T-helper 17 cell (primary cell): ENCODE measurements at places on chromosomes 5 and 9. TPM values are rescaled to one million over a fixed set of nuclear protein-coding genes. Genes with fewer than 3 reads are reported as not detected.

DNA sequence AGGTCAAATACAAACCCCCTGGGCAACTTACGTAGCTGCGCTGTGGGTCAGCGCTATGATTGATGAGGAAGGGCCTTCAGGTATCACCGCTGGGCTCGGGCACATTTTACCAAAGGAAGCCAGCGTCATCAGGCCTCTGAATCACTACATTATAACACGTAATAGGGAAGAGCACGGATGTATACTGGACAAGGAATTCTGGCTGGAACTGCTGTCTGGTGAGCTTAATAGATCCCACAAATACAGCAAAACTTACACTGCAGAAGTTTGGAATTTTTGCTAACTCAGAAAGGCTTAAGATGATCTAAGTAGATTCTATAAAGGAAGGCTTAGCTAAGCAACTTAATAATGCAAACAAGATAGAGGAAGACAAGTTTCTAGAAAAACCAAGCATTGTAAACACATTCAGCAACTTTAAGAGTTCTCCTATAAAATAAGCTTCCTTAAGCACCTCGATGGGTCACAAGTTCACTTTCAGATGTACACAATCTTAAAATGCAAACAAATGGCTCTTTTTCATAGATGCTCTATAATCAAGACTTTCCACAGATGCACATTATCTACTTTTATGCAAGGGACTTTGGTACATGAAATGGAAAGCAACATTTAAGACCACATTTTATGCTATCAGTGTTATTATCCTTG lies 360.1 kb upstream of the PANK3 start:
- no peak for DNase-seq

DNA sequence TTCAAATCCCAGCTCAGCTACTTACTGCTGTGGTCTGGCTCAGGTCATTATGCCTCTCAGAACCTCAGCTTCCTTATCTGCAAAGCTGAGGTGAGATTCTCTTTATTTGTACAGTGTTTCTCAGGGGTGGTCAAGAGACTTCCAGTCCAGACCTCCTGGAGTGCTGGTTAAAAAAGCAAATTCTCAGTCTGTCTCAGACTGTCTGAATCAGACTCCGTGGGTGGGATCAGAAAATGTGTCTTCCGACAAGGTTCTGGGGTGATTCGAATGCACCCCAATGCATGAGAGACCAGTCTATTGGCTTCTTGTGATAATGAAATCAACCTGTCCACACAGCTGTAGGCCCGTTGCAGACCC lies 137.7 kb upstream of the SMIM23 start:
- no peak for DNase-seq

DNA sequence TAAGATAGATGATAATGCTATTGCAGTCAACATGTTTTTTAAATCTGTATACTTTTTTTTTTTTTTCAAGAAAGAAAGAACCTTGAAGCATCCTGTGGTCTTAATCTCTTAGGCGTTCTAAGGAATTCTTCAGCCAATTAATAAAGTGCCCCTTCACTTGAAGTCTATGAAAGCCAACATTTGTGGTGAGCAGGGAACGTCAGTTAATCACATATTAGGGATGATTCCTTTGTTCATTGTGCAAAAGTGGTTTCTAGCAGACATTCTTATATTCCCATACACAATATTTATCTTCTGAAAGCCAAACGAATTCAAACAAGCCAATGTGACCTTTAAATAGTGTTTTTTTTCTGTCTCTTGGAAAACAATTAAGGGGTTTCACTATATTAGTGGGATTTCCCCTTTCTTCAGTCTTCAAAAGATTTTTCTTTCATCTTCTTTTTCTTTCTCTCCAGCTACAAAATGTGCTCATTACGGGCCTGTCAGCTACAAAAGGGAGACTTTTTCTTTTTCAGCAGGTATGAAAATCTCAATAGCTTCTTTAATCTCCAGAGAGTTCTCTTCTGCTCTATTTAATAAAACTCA lies 40.1 kb downstream of the TMEM167A start:
- DNase-seq, result no peak

DNA sequence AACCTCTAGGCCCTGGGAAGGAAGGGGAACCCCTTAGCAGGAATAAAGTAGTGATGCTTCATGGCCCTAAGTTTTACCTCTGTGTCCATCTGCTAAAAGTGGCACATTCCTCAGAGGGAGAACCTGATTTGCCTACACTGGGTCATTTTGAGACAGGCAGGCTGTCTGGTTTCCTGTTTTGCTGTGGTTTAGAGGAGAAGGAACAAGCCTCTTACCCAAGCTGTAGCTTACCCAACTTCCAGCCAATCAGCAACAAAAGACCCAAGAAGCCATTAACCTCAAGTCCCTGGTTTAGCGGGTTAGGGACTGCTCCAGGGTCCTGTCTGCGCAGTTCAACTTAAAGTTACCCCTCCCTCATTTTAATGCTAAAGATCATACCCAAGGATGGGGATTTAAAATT lies 411.0 kb downstream of the MAT2B start:
- no peak for DNase-seq

GRCh38 chr9:131421691-131422090 lies 27.8 kb downstream of the PRRC2B start:
- DNase-seq, result no peak

Gene RGS7BP
- total RNA-seq, result not detected

- DNase-seq, result no peak
Measured at GRCh38 chr9:28620011-28620410, 1046.7 kb upstream of the C9orf72 start.

Gene IL4
- total RNA-seq, result not detected

DNA sequence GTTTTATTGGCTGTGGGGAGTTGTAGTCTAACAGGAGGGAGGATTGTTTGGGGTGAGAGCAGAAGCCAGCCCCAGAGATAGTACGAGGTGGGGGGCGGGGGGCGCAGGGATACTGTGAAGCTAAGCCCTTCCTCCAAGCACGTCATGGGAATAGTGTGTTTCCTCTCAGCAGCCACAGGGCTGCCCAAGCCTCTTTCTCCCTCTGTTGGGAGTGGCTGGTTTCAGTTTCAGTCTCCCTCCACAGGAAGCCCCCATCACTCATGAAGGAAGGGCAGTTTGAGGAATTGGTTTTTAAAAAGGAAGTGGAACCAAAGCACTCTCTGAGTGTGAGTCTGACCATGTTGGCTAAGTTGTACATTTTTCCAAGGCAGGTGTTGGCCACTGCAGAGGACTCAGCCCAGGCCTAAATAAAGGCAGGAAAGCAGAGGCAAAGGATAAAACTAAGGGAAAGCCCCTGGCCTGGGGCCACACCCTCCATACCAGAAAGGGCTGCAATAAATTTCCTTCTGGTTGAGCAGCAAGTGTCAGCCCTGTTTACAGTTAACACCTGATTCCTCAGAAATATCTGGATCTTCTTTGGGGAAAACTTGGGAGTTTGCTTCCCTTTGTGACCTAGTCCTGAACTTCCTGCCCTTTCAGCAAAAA lies 3.2 kb downstream of the RAB24 start:
- no peak for DNase-seq

GRCh38 chr5:113249206-113249605 lies 185.6 kb downstream of the TSSK1B start:
- DNase-seq, result no peak

Gene CDC20B
- not detected for total RNA-seq

- no peak for DNase-seq
Measured at GRCh38 chr9:68625559-68625958, 79.5 kb upstream of the PIP5K1B start.

Gene C5orf52
- total RNA-seq, result not detected

Gene SEC16A
- 74.7 TPM for total RNA-seq

DNA sequence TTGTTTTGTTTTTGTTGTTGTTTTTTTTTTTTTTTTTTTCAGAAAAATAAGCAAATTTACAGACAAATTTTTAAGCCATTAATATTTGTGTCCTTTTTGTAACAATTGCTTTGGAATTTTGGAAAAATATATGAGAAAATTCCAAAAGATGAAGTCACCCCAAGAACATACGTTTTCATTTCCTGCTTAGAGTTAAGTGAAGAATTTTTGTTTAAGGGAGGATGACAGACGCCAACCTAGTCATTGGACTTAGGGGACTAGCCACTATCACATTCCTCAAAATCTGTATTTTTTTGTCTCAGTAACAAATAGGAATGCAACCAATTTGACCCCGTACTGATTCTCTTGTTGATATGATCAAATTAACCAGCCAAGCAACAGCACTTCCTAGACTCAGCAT lies 433.9 kb upstream of the SLC30A5 start:
- DNase-seq, result no peak

DNA sequence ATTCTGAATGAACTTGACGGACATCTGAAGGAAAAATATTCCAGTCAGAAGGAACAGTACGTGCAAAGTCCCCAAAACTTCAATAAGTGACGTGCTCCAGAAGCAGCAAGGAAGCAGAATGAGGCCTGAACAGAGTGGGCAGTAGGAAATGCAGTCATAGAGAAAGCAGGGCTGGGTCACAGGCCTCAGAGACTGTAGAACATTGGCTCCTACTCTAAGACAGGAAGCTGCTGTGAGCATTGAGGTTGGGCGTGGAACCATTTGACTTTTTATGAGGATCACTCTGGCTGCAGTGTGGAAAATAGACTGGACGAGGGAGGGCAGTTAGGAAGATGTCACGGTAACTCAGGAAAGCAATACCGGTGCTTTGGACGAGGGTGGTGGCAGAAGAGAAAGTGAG lies 64.0 kb downstream of the DOCK8 start:
- no peak for DNase-seq

DNA sequence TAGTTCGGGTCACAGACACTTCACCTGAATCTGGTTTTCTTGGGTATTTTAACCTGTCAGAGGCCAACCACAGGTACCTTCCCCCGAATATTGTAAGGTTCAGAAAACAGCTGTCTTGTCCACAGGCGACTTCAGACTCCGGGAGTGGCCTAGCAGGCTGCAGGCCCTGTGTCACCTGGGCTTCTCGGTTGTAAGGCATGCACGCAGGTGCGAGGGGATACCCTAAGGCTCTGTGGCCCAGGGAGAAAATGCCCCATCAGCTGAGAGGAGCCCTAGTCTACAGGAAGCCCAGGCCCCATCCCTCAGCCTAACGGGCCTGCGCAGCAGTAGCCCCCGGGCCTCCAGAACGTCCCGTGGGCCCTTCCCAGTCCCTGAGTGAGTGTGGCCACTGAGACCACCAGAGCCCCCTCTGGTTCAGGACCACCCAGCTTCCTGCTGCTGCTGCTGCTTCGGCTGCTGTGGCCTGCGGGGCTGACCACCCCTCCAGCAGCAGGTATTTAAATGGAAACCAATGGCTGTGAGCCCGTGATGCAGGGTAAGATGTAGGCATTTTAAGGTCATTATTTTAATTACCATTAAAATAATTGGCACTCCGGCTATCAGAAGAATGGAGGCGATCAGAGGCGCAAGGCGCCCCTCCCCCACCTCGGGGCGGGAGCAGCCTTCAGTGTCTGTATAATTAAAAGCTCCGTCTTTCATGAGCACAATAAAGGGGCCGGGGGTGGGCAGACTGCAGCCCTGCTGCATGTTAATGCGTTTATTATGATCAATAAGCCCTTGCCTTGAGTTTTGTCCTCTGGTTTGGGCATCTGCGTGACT lies 65.4 kb downstream of the PSMB7 start:
- DNase-seq, result no peak

Gene DBH
- total RNA-seq, result not detected

- no peak for DNase-seq
Measured at GRCh38 chr5:107401470-107402122, 269.1 kb downstream of the EFNA5 start.
